ENCODE measurements at places on chromosomes 3 and 15. TPM values are rescaled to one million over a fixed set of nuclear protein-coding genes. Genes with fewer than 3 reads are reported as not detected.

DNA sequence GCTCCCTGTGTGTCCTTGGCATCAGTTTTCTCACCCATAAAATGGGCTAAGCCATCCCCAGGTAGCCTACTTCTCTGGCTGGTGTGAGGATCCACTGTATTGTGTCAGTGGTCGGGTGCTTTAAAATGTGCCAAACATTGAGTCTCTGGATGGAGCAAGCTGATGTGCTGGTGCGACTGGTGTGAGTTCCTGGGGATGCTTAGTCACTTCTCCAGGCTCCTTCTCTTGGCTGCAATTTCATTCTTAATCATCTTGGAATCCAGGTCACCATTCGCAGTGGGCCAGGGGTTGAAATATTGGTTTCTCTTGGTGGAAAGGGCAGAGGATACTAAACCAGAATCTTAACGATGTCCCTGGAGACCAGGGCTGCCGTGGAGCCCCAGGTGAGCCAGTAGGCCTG, 29.3 kb downstream of the SCN5A start:
- H3K36me3 ChIP-seq: no peaks in the 10 kb centered on the region
- H3K4me1 ChIP-seq: no peaks in the 10 kb centered on the region
- no peak for DNase-seq
- no peak overlapping the region for H3K4me3 ChIP-seq
- H3K27me3 ChIP-seq: peaks cover 7% of the 10 kb centered on the region

DNA sequence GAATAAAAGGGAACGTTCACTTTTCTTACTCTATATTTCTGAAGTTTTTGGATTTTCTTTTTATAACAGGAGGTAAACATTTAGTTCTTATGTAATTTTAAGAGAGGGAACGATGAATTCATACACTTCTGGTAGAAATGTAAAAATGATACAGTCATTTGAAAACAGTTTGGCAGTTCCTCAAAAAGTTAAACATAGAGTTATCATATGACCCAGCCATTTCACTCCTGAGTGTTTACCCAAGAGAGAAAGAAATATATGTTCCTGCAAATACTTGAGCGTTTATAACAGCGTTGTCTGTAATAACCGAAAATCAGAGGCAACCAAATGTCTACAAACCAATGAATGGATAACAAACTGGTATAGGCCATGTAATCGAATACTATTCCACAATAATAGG, 20.8 kb upstream of the CCR9 start:
- peak overlapping the region; percentile 15 for H3K4me3 ChIP-seq
- H3K36me3 ChIP-seq: peaks cover 9% of the 10 kb centered on the region
- DNase-seq: no peak
- peaks cover 30% of the 10 kb centered on the region for H3K4me1 ChIP-seq
- no peaks in the 10 kb centered on the region for H3K27me3 ChIP-seq

The TMCO5A gene
- polyA plus RNA-seq: not detected

The ABHD6 gene
- 12.7 TPM for polyA plus RNA-seq

The CYP8B1 gene
- polyA plus RNA-seq: not detected

The CILP gene
- polyA plus RNA-seq: not detected

DNA sequence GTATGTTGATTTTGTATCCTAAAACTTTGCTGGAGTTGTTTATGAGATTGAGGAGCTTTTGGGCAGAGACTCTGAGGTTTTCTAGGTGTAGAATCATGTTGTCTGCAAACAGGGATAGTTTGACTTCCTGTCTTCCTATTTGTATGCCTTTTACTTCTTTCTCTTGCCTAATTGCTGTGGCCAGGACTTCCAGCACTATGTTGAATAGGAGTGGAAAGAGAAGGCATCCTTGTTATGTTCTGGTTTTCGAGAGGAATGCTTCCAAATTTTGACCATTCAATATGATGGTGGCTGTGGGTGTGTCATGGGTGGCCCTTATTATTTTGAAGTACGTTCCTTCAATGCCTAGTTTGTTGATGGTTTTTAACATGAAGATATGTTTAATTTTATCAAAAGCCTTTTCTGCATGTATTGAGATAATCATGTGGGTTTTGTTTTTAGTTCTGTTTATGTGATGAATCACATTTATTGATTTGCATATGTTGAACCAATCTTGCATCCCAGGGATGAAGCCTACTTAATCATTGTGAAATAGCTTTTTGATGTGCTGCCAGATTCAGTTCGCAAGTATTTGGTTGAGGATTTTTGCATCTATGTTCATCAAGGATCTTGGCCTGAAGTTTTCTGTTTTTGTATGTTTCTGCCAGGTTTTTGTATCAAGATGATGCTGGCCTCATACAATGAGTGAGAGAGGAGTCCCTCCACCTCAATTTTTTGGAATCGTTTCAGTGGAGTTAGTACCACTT, 188.1 kb downstream of the MINAR1 start:
- H3K27me3 ChIP-seq: peaks cover 40% of the 10 kb centered on the region
- H3K4me3 ChIP-seq: no peak overlapping the region
- no peak for DNase-seq
- no peaks in the 10 kb centered on the region for H3K36me3 ChIP-seq

DNA sequence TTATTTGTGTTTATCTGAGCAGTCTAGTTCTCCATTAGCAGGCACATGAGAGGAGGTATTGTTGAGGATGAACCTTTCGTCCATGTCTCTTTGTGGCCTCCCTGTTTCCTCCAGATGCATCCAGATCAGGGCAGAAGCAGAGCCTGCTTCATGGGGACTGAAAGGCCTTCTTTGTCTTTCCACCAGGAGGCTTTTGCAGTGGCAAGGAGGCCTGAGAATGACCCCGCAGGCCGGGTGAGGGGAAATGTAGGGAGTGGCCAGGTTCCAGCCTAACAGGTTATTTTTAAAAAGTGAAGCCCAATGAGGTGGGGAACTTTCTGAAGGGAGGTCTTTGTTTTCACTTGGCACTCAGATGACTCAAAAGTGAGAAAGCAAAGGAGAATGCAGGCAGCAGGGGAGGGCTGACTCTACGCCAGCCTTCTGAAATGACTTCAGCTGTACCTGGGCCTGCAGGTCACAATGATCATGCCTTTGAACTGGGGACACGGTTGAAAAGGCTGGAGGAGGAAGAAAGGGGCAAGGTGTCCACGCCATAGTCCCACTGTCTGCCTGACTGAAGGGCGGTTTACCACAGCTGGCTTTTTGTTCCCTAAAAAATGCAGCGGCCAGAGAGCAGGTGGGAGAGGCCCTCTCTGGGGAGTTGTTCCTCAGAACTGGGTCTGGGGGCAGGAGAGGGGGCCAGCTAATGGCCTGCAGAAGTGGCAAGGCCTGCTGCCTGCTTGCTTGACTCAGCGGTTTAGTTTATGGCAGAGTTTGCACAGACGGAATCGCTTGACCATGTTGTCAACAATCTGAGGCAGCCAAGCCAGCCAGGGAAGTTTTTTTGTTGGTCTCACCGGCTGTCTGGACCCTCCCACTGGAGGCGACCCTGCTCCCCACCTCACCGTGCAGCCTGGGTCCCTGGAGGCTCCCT, 28.7 kb downstream of the CMTM7 start:
- H3K27me3 ChIP-seq: no peaks in the 10 kb centered on the region
- H3K36me3 ChIP-seq: no peaks in the 10 kb centered on the region
- DNase-seq: peak; percentile 74

GRCh38 chr3:142881445-142882224, 7.2 kb downstream of the PCOLCE2 start:
- no peak overlapping the region for H3K4me3 ChIP-seq
- DNase-seq: no peak
- H3K27me3 ChIP-seq: peaks cover 11% of the 10 kb centered on the region
- H3K36me3 ChIP-seq: no peaks in the 10 kb centered on the region

DNA sequence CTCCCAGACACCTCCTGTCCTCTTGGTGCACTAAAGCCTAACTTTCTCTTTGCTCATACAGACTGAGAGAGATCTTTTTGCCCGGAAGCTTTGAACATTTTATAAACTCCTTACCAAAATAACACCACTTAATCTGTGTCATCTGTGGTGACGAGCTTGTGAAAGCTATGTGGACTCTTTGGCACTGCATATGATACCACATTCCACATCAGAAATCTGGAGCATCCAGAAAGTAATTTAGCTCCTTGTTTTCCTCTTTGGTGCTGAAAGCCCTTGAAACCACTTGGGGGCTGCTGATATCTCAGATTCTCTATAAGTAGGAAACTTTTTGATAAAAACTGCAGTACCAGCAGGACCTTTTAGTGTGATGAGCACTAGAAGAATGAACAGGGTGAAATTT, 128.3 kb downstream of the ALCAM start:
- H3K27ac ChIP-seq: no peak overlapping the region
- peaks cover 6% of the 10 kb centered on the region for H3K4me1 ChIP-seq
- no peaks in the 10 kb centered on the region for H3K27me3 ChIP-seq
- H3K36me3 ChIP-seq: peaks cover 10% of the 10 kb centered on the region
- DNase-seq: no peak

The LEKR1 gene
- 4.8 TPM for polyA plus RNA-seq

DNA sequence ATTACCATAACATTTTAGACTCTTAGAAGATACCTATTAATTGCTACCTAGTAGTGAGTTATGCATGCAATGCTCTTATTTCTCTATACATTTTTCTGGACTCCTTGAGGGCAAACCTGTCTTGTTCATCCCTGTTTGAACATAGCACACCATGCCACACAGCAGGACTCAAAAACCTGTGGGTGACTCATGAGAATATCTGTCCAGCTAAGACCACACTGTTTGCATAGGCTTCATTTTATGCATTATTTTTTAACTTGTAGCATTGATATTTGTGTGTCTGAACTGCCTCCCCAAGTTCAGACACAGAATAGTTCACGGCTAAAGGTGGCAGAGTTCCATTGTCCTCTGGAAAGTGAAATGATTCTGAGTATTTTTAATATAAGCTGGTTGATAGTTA, 1.8 kb downstream of the LMCD1 start:
- peaks cover 15% of the 10 kb centered on the region for H3K4me1 ChIP-seq
- no peak overlapping the region for H3K27ac ChIP-seq
- H3K36me3 ChIP-seq: no peaks in the 10 kb centered on the region

GRCh38 chr15:75641603-75642002, 1.6 kb upstream of the IMP3 start:
- no peak for DNase-seq
- H3K27ac ChIP-seq: no peak overlapping the region
- no peaks in the 10 kb centered on the region for H3K36me3 ChIP-seq
- peaks cover 2% of the 10 kb centered on the region for H3K27me3 ChIP-seq

GRCh38 chr3:142596726-142597088, 514 bp downstream of the PLS1 start:
- no peak for DNase-seq
- H3K27ac ChIP-seq: no peak overlapping the region
- H3K4me1 ChIP-seq: peaks cover 4% of the 10 kb centered on the region

DNA sequence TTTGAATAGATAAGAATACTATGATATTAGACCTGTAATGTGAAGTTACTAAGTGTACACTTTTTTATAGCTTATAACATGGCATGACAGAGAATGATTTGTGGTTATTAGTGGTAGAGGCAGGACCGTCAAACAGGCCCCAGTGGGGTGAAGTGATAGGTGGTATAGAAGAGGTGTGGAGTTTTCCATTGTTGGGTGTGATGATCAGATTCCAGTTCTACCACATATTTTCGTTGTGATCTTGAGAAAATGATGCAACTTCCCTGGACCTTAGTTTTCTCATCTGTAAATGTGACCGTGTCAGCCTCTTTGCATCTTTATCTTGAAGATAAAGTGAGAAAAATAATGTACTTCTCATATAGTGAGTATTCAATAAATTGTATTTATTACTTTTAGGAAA, 30.3 kb upstream of the UTS2B start:
- peaks cover 26% of the 10 kb centered on the region for H3K4me1 ChIP-seq
- peaks cover 35% of the 10 kb centered on the region for H3K36me3 ChIP-seq
- peak overlapping the region; percentile 54 for H3K27ac ChIP-seq

The C2CD4A gene
- not detected for polyA plus RNA-seq

DNA sequence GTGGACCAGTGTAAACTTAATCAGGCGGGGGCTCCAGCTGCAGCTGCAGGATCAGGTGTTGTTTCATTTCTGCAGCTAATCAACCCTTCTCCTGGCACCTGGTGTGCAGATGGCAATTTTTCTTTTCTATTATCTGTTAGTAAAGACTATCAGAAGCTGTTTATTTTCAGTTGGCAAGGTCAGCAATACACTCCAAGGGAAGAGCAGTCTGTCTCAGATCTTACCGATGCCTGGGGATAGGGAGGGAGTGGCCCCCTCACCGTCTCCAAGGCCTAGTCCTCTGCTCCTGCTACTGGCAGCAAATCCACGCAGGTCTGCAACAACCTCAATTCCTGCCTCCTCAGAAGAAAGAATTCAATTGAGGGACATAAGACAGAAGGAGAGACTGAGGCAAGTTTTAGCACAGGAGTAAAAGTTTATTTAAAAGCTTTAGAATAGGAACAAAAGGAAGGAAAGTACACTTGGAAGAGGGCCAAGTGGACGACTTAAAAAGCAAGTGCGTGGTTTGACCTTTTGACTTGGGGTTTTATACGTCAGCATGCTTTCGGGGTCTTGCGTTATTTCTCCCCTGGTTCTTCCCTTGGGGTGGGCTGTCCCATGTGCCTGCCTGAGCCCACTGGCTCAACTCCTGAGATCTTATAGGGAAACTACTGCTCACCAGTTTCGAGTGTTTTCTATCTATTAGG, 9.2 kb downstream of the CCRL2 start:
- no peak for DNase-seq
- no peaks in the 10 kb centered on the region for H3K27me3 ChIP-seq
- H3K36me3 ChIP-seq: no peaks in the 10 kb centered on the region
- H3K27ac ChIP-seq: no peak overlapping the region

The EEFSEC gene
- polyA plus RNA-seq: 17.4 TPM
